ENCODE measurements at places on chromosomes 11 and 22.

DNA sequence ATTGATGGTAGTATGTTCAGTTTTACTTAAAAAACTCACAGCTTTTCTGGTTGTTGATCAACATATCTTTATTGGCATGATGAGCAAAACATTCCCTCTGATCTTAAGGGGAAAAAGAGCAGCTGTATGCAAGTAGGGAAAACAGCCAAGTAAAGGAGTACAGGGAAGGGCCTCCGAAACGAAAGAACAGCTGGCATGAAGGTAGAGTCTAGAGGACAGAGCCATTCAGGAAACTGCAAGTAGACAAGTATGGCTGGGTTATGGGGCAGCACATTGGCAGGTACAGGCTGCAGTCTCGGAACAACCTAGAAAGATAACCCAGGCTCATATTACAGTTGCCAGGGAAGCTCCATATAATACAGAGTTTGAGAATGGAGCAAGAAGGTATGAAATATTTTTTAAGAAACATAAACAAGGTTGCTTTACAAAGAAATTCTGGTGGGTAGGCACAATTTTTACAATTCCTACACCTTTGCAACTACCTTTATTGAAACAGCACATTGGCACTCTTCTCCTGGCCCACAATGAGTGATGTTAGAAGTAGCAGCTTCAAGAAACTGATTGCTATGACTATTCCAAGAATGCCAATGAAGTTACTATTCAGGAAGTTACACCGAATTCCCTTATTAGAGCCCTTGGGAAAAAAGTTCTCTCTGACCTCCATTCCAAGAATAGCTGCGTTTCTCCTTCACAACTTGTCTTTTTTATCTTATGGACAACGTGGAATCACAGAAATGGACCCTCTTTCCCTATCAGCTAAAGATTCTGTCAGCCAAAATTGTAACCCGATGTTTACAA lies 45.2 kb downstream of the LGR4 start:
- no peak for DNase-seq

DNA sequence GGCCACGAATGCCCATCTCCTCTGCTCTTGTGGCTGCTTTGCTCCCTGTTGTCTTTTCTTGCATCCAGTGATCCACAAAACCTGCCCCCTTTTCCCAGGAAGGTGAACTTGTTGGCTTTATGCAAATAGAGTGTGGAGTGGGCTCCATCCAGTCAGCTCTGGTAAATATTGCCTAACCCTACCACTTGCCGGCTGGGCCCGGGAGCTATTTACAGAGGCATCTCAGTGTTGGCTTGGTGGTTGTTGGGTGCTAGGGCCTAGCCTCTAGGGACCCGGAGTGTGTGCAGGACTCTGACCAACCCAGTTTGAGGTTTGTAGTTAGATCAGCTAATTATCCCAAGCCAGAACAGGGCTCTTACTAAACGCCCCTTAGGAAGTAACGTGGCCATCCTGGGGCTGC lies 40.8 kb upstream of the TLCD5 start:
- DNase-seq: no peak

DNA sequence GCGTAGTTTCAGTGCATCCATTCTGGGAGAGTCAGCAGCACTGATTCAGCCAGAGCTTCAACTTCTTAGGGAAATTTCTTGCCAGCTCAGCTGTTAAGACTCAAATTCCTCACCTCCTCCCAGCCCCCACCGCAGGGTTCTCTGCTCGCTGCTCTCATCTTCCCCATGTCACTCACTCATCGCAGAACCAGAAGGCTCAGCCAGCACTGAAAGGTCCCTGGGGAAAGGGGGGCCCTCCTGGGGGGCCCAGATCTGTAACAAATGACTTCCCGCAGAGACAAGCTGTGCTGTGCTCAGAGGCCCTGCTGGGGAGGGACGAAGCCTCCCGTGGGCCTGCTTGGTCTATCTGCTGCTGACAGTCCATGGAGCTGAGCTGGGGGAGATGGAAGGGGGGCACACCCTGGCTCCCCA lies 220.6 kb downstream of the NTM start:
- no peak for DNase-seq

GRCh38 chr22:43435851-43436811 lies 24.3 kb downstream of the MPPED1 start:
- no peak for DNase-seq

DNA sequence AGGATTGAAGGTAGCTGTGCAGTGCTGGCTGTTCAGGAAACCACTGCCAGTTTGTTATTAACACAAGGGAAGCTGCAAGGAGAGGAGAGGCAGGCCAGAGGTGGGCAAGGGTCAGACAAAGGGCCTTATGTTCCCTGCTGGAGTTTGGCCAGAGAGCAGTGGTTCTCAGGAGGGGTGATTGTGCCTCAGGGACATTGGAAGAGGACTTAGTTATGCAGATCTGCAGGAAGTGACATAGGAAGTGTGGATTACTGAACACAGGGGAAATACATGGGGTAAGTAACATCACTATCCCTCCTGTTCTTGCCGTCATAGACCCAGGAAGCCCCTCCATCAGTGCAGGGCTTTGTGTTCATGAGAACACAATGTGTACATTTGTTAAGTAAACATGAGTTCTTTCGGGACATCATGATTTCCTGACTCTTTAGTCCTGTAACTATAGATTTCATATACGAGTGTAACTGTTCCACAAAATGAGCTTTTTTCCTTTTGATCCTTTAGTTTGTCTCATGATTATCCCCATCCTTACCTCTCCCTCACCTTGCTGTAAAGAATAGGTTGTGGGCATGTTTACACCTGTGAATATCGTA lies 5.9 kb downstream of the SRRD start:
- no peak for DNase-seq

DNA sequence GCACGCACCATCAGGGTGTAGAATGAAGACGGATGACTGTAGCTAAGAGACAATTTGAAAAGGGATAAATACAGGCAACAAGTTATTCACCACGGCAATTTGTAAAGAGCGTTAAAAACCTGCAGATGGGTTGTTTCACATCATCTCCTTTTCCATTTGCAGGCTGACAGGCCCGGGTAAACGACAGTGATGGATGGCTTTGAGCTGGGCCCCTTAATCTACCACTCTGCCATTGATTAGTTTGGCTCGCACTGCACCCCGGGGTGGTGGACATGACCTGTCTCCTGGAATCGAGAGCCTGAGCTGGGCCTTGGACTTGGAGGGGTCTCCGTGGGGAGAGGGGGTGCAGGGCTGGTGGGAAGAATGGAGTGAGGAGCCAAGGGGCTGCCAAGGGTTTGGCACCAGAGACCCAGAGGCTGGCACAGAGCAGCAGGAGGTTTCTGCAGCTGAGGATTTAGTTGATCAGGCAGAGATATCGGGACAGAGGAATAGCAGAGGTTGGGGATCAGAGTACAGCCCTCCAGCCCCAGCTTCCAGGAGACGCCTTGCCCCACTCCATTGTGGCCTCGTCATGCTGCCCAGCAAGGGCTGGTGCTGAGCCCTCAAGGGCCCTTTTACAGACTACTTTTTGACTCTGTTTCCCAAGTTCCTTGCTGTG lies 110.6 kb upstream of the NECTIN1 start:
- no peak for DNase-seq

GRCh38 chr11:59802639-59803176 lies 7.9 kb downstream of the MRPL16 start:
- DNase-seq: no peak

DNA sequence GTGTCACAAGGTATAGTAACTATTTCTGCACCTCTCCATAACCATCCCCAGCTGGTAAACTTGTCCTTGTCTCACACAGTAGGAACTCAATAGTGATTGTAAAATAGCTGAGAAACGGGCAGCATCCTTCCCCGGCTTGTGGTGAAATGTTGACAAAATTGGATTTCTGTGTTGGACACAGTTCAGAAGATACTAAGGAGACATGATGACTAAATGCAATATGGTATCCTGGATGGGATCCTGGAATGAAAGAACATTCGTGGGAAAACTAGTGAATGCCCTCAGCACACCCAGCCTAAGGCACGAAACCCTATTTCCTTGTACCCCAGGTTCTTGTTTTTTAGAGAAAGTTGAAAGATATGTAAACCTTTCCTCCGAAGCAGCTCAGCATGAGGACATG lies 18.8 kb upstream of the OPCML start:
- no peak for DNase-seq

DNA sequence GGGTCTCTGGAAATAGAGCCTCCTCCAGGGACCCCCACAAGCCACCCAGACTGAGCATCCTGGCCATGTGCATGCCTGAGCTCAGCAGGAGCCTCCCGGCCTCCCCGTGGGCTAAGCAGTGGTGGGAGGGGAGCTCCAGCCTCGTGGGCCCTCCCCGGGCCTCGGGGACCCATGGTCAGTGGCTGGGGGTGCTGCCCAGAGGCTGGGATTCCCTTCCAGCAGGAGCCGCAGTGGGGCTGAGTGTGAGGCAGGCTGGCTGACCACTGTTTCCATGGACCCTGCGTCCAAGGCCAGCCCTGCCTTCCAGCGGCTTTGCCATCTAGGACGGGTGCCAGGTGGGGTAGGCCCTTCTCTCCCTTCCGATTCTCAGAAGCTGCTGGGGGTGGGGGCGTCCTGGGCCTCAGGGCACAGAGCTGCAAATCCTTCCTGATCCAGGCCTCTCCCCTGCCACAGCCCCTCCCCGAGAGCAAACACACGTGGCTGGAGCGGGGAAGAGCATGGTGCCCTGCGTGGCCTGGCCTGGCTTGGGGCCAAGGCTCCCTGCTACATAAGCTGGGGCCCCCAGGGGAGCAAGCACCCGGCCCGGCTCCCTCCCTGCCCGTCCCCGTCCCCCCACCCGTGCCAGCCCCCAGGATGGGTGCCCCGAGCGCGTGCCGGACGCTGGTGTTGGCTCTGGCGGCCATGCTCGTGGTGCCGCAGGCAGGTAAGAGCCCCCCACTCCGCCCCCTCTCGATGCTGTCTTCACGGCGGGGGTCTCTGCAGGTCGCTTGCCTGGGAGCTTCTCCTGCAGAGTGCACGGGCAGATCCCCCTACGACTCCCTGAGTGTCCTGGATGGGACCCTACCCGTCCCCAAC lies at the start of gene MUC5B:
MUC5B (plus strand) TSS at position 576 of the 855 bp plus-strand sequence; CDS start at position 634, 58 bp downstream.
- DNase-seq: no peak

- DNase-seq: no peak
Observed at GRCh38 chr11:126060757-126061171, 1.9 kb downstream of the CDON start.

- no peak for DNase-seq
Observed at GRCh38 chr22:19548964-19549363, 24.8 kb upstream of the CLDN5 start.

DNA sequence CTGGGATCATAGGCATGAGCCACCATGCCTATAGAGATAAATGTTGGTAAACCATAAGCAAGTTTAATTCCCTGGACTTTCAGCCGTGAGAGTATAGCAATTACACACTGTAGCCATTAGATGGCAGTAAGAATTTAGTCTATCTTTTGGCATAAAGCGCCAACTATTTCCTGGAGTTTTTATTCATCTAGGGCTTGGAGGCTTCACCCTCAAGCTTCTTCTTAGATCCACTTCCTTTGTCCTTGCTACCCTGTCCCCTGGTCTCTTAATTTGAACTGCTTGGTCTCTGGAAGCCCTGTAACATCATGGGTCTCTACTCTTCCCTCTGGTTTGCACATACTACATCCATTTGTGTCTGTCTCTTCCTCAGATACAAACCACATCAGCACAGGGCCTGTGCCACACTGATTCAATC lies 38.2 kb downstream of the OR10A6 start:
- DNase-seq: peak; percentile 39

GRCh38 chr11:110431051-110431672 lies 1.4 kb downstream of the FDX1 start:
- DNase-seq: no peak

DNA sequence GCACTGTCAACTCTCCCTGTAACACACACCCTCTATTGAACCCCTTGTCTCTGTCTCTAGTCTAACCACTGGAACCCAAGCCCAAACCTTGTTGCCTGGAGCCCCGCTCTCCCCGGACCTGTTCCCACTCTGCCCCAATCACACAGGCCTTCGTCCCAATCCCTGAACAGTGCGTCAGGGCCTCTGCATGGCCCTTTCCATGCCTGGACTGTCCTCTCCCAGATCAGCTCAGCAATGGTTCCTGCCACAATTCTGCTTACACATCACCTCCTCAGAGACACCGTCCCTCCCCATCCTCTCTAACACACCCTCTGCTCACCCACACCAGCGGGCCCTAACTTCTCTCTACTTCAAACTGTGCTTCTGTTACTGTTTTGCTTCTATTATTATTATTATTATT lies 1.5 kb downstream of the TREH start:
- DNase-seq: no peak

GRCh38 chr11:104333977-104334376 lies 170.0 kb upstream of the PDGFD start:
- DNase-seq: no peak

- DNase-seq: no peak
Observed at GRCh38 chr22:20111689-20112622, 3.9 kb upstream of the RANBP1 start.

DNA sequence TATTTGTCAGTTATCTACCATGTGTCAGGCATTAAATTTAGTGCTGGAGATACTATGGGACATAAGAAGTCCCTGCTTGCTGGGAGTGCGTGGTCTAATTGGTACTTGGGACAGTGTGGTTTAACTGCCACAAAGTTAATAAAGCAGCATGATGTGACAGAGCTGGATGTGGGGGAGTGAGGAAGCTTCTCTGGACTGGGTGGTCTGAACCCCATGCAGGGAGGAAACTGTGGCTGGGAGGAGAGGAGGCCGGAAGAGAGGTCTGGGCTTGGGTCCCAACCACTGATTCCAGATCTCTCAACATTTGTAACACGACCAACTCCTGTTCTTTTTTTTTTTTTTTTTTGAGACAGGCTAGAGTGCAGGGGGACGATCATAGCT lies 37.1 kb downstream of the ST3GAL4 start:
- no peak for DNase-seq

DNA sequence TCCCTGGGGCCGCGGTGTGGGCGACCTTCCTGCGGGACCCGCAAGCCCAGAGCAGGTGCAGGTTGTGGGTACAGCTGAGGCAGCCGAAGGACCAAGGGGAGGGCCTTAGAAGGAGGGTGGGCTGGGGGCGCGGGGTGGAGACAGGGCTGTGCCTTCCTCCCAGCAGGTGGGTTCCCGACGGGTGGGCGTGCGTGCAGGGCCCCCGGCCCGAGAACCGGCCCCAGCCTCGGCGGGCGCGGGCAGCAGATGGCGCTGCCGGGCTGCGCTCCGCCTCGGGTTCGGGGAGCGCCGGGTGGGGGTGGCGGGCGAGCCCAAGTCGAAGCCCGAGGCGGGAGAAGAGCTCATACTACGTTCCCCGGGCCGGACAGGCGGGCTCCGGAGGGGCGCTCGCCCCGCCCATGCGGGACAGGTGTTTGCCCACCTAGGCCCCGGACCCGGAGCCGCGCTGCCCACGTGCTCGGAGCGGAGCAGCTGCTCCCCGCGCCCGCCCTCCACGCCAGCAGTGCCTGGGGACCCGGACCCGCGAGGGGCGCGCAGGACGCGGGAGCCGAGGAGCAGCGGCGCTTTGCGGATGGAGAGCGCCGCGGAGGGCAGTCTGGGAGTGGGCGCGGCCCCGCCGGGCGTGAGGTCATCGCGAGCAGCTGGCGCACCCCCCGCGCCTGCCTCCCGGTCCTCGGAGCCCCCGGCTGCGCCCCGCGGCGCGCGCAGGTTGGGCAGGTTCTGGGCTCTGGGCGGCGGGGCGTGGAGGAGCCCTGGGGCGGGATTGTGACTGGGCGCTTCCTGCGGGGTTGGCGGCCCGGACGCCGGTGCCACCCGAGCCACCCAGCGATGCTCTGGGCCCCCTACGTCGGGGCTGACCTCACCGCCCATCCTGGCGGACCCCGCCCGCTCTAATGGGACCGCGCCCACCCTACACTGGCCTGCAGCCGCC lies 25.3 kb downstream of the DUSP8 start:
- peak; percentile 89 for DNase-seq
